ENCODE measurements at places on chromosomes 3 and 15.
A peak's percentile ranks its signal among the peaks of the same experiment; 100 is the strongest.

DNA sequence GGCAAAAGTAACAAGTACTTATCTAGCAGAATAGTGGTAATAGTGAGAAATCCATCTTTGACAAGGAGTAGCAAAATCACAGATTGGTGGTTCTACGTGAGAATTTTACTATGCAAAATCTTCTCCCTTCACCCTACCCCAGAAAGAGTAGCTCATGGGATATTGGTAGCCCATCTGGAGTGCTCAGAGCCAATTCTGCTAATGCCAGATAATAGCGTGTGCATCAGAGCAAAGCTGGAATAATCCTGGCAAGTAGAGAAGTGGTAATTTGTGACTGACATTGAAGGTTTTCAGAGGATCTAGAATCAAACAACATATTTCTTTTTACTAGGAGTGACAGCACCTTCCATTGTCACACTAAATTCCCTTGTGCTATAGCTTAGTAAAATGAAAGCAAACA lies 192.9 kb downstream of the ZBBX start:
- no peak for DNase-seq

- DNase-seq: no peak
Measured at GRCh38 chr3:102090721-102091045, 241.4 kb downstream of the NFKBIZ start.

GRCh38 chr3:133047980-133048379 lies 9.8 kb downstream of the TMEM108 start:
- DNase-seq: no peak

DNA sequence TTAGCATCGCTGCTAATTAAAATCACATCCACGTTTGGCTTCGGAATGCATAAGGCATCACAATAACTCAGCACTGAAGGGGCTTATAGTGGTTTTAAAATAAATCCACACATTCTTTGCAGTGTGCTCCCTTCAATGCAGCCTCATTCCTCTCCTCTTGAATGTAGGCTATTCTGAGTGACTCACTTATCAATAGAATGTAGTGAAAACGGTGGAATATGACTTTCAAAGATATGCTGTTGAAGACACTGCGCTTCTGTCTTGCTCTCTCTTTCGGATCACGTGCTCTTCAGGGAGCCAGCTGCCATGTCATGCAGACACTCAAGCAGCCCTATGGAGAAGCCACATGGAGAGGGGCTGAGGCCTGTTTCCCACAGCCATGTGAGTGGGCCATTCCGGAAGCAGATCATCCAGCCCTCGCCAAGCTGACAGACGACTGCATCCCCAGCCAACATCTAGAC lies 87.4 kb downstream of the CRYGS start:
- DNase-seq: no peak

DNA sequence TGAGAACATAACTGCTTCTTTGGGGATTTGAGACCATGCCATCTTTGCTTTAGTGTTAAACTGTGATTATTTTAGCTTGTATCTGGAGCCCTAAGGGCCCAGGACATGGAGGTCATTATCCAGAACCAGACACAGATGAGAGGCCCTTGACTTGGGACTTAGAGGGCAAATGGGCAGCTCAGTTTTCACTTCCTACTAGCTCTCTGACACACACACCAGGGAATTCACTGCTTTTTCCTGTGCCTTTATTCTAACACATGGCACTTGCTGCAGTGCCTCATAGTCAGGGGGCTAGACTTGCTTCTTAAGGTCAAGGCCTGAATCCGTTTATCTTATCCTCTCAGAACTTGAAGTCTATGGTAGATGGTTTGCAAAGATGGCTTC lies 33.3 kb downstream of the AMOTL2 start:
- no peak for DNase-seq

- DNase-seq: no peak
Measured at GRCh38 chr3:142844339-142844977, 44.4 kb downstream of the PCOLCE2 start.

DNA sequence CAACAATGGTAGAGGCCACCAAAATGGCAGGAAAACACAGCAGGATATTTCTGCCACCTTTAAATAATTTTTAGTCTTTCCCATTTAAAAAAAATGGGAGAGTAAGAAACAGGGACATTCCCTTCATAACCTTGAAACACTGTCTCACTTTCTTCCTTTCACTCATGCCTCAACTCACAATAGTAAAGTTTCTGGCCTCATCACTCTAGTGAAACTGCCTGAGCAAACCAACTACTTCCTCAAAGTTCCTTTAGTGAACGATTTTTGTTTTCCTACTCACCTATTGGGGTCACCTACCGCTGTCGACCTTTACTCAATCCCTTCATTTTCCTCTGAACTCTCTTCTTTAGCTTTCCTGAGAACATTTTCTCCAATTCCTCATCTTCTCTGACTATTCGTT lies 33.0 kb downstream of the SHC4 start:
- no peak for DNase-seq

GRCh38 chr3:65004306-65004705 lies 316.5 kb upstream of the ADAMTS9 start:
- DNase-seq: no peak

- DNase-seq: no peak
Measured at GRCh38 chr15:41122849-41123248, 6.8 kb upstream of the INO80 start.

DNA sequence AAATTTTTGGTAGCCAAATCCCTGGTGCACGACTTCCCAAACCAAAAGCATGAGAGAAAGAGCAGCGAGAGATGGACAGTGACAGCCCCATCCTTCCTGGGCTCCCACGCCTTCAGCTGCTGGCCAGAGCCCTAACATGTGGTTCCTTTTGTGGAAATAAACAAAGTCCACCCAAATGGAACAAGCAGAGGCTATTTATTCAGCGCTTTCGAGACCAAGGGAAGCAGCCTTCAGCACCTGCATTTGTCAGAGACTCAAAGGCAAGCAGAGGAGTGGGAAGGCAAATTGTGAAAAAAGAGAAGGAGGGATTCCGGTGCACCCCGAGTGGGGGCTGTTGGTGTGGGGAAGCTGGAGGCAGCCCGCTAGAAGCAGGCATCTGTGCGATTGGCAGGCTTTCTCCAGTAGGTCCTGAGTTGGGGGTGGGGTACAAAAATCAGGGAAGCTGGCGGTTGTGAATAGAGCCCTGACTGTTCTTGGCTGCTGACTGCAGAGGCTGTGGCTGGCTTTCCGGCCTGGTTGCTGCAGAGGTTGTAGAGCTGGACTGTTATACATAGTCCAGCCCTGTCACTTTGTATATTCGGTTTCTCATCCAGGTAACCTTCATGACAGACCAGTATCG lies 427.2 kb downstream of the OCA2 start:
- DNase-seq: peak; percentile 66

DNA sequence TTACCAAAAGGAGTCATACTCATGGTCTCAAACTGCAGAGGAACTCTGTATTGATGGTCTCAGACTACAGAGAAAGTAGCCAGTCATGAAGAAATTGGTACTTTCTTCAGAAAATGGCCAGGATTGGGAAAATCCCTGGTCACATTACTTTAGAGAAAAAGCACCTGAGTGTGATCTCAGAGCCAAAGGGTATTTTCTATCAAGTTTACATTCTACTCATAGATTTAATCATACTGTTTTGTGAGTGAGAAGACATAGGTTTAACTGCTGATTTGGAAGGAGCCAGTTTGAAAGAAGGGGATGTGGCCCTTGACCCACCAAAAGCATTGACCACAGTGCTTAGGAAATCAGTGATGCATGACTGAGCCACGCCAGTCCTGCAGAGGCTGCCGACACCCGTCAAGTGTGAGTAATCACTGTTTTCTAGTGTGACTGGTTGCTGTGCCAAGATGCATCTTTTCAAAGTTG lies 203.6 kb downstream of the AKAP13 start:
- no peak for DNase-seq

DNA sequence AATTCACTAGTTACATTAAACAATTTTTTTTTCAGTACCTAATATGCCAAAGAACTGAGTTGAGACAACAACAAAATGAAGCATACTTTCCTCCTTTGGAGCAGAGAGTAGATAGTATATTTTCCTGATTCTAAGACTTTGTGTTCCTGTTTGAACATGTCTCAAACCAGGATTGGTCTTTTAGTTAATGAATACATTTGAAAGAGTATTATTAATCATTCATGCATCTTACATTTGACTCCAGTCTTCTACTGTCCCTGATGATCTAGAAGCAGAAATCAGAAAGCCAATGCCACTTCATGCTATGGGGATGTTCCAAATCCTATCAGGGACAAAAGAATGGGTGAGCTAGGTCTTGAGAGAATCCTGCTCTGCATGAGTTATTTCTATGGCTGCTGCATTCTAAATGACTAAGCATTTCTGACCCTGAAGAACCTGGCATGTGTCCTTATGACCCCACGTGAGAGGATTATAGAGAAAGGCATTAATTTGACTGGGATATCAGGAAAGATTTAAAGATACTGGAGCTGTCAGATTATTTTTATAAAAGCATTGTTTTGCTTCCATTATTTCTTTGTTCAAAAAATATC lies 32.9 kb upstream of the MBNL1 start:
- DNase-seq: no peak

GRCh38 chr15:63575312-63575711 lies 21.9 kb upstream of the FBXL22 start:
- DNase-seq: no peak

GRCh38 chr3:25885544-25885943 lies 95.7 kb downstream of the OXSM start:
- DNase-seq: no peak

- no peak for DNase-seq
Measured at GRCh38 chr3:51794206-51794605, 15.2 kb upstream of the IQCF6 start.

Data from tongue (tissue), 3 donors.